ENCODE measurements at places on chromosomes 2 and 18. TPM values are rescaled to one million over a fixed set of nuclear protein-coding genes. Genes with fewer than 3 reads are reported as not detected.

DNA sequence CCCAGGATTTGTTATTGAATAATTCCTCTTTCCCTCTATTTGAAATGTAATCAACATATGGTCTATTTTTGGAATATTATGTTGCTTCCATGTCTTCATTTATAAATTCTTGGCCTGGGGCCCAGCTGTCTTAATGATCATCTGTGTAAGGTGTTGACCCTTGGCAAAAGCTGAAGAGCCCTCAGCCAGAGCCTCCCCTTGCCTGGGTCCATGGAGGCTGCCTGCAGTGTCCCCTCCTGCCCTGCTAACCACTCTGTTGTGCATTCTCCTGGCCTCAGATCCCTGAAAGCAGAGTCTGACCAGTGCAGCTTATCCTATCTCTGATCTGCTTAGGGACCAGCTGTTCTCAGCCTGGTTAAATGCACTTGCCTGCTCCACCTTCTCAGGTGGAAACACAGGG, 226.1 kb upstream of the APCDD1 start:
- H3K4me1 ChIP-seq, result peaks cover 18% of the 10 kb centered on the region
- no peak for DNase-seq
- no peak overlapping the region for H3K4me3 ChIP-seq
- no peaks in the 10 kb centered on the region for H3K36me3 ChIP-seq

DNA sequence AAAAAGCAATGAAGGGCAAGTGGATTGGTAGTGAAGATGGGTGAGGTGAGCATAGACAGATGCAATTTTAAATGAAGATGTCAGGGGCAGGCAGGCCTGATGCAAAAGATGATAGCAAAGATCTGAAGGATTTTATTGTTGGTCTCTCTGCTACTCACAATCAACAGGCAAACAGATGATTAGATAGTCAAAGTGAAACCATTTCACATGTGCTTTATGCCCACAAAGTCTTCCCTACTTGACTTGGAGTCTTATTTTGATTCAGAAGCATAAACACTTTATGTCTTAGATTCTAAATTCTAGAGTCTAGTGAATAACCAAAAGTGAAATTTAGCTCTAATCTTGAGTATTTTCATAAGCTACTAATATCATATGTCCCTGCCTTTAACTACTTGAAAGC, 153.8 kb upstream of the HNRNPA3 start:
- H3K27ac ChIP-seq, result no peak overlapping the region
- H3K4me3 ChIP-seq, result no peak overlapping the region
- no peaks in the 10 kb centered on the region for H3K27me3 ChIP-seq
- H3K4me1 ChIP-seq, result no peaks in the 10 kb centered on the region

GRCh38 chr2:234714711-234715110, 217.8 kb upstream of the ARL4C start:
- DNase-seq, result no peak
- no peaks in the 10 kb centered on the region for H3K4me1 ChIP-seq
- H3K27me3 ChIP-seq, result no peaks in the 10 kb centered on the region
- no peaks in the 10 kb centered on the region for H3K36me3 ChIP-seq
- no peak overlapping the region for H3K27ac ChIP-seq

DNA sequence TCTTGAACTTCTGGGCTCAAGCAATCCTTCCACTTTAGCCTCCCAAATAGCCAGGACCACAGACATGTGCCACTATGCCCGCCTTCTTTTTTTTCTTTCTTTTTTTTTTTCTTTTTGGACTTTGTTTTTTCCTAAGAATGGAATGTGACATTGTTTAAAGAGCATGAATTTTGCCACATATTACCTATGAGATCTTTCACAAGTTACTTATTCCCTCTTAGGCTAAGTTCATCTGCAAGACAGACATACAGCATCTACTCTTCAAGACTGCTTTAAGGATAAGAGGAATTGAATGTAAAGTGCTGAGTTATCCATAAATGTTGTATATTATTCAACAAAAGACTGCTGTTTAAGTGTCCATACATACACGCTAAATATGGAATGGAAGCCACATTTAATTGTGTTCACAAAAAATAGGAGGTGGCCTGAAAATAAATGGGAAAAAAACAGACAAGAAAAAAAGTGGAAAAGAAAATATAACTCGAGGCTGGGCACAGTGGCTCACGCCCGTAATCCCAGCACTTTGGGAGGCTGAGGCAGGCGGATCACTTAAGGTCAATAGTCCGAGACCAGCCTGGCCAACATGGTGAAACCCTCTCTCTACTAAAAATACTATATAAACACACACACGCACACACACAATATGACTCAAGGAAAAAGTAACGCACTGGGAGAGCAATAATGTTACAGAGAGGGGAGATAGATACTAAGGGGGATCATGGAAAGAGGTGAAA, 3.2 kb upstream of the PPM1G start:
- H3K36me3 ChIP-seq, result peaks cover 1% of the 10 kb centered on the region
- no peaks in the 10 kb centered on the region for H3K27me3 ChIP-seq
- no peak overlapping the region for H3K27ac ChIP-seq

- DNase-seq, result no peak
- no peak overlapping the region for H3K27ac ChIP-seq
- H3K27me3 ChIP-seq, result no peaks in the 10 kb centered on the region
- peaks cover 52% of the 10 kb centered on the region for H3K36me3 ChIP-seq
- H3K4me3 ChIP-seq, result no peak overlapping the region
Observed at GRCh38 chr2:117833911-117834310, 19.4 kb downstream of the DDX18 start.

GRCh38 chr2:22002066-22002465, 878.3 kb downstream of the TDRD15 start:
- peak; percentile 11 for DNase-seq
- no peaks in the 10 kb centered on the region for H3K4me1 ChIP-seq

DNA sequence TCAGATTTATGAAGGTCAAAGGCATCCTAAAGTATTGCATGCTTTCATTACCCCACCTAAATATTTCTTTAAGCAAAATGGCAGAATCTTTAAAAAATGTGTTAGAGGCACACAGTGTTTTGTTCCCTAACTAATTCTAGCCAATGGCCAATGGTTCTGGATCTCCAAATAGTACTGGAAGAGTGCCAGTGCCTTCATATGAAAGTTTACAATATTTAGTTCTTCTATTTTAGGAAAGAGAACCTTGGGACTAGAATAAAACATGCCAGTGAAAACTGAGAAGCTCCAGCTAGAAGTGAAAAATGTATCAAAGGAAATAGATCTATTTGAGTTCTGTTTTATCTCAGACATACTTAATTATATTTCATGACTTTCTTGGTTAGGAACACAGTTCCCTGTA, 37.1 kb downstream of the TACR1 start:
- no peak overlapping the region for H3K4me3 ChIP-seq
- H3K27ac ChIP-seq, result no peak overlapping the region
- no peak for DNase-seq
- no peaks in the 10 kb centered on the region for H3K27me3 ChIP-seq

DNA sequence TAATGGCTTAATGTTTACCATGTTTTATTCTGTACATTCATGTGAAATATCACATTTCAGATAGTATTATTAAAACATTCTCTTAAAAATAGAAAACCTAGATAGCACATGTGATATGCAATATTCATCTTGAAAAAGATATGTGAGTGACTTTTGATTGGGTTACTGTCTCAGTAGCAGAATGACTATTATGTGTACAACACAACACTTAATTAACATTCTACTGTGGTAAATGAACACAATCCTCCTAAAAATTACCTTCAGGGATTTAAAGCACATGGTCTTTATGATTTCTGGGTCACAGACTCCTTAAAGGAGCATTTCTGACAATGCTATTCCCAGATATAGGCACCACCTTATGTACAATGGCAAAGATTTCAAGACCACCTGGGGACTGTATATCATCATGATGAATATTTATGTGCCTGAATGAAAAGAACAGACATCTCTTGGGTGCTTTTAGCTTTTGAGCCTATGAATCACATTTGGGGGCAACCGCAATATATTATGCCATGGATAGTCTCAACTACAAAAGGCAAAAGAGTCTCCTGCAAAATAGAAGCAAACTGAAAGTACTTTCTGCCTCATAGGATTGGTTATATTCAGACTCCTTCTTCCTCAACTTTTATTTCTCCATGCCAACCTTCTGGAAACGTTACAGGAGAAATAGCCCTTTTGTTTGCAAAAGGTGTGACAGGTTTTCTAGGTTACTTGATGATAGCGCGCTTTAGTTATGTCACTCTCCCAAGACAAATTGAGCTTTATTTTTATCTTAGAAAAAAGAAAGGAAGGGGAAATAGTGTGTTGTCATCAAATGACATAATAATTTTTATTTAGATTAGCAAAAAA, 259.0 kb downstream of the CALCRL start:
- DNase-seq, result no peak
- H3K36me3 ChIP-seq, result no peaks in the 10 kb centered on the region
- no peaks in the 10 kb centered on the region for H3K27me3 ChIP-seq
- H3K4me1 ChIP-seq, result no peaks in the 10 kb centered on the region

DNA sequence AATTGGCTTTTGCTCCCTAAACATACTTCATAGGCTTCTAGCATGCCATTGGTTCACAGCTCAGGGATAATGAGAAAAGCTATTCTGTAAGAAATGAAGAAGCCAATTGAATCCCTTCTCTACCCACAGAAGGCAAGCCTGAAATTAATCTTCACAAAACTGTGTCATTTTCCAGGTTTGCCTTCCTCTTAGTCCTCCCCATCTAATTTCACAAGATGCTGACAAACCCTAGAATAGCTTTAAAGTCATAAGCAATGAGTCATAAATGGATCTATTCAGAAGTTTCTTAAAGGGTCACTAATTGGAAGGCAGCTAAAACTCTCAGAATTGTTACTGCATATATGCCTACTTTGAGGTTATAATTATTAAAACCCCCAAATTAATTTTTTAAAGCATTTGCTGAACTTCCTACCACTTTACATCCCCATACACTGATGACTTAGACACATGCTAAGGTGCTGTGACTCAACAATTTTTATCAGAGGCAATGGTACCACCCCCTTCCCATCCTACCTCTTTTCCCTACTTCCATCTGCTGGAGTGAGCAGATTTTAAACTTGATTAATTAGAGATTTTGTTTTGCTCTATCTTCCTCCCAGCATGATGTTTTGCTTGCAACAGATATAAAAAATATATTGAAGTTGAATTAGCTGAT, 51.3 kb upstream of the NABP1 start:
- no peaks in the 10 kb centered on the region for H3K4me1 ChIP-seq
- H3K36me3 ChIP-seq, result no peaks in the 10 kb centered on the region
- no peak overlapping the region for H3K4me3 ChIP-seq
- DNase-seq, result no peak

DNA sequence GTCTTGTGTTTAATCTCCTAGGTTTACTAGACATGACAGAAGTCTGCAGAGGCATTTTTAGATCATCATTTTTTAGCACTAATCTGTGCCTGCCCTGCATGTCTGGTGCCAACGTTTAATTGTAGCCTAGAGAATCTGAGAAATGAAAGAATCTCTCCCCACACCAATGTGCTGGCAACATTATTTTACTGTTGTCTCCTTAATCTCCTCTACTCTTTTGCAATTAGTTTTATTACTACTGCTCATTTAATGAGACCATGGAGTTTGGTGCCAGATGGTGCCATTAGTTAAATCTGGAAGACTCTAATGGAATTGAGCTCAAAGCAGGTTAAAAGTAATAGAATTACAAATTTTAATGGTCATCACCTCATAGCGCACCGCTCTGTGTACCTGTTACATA, 4.0 kb upstream of the SPP2 start:
- H3K27me3 ChIP-seq, result no peaks in the 10 kb centered on the region
- no peak overlapping the region for H3K27ac ChIP-seq
- no peak for DNase-seq
- no peaks in the 10 kb centered on the region for H3K36me3 ChIP-seq
- no peak overlapping the region for H3K4me3 ChIP-seq

GRCh38 chr18:57915865-57916582, 112.9 kb upstream of the ATP8B1 start:
- H3K4me3 ChIP-seq, result no peak overlapping the region
- H3K36me3 ChIP-seq, result no peaks in the 10 kb centered on the region
- peaks cover 7% of the 10 kb centered on the region for H3K4me1 ChIP-seq
- no peak overlapping the region for H3K27ac ChIP-seq
- DNase-seq, result no peak

DNA sequence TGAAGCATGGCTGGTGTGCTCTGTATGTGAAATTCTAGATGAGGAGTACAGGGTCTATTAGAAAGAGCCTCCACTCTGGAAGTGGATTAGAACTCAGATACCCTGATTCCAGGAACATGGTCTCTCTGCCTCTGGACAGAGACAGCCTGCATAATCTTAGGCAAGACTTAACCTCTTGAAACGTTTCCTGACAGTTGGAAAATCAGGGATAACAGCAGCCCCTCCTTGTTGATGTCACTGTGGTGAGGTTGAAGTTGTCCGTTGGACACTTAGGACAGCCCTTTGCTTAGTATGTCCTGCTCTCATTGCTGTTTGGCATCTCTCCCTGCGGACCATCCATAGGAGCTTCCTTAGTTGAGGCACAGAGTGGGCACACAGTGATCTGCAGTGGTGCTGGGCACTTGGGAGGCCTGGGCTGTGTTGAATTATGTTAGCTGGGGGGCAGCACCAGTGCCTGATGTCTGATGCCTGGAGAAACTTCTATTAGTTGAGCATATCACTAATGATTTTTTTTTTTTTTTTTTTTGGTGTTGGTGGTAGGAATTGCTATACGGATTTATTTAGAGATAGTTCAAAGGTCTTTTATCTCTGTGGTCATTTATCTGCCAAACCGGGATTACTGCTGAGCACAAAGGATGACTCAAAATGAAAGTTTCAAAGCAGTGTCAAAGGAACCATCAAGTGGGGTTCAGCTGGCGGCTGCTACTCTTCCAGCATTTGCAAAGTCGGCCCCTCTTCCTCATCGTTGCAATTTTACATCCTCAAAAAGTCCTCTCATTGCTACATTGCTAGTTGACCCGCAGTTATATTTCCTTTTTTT, 28.8 kb downstream of the SETBP1 start:
- DNase-seq, result no peak
- no peak overlapping the region for H3K27ac ChIP-seq
- H3K27me3 ChIP-seq, result no peaks in the 10 kb centered on the region
- 0 out of 2 replicates have a peak, but pooled peaks cover 2% of the 10 kb centered on the region for H3K4me1 ChIP-seq
- H3K36me3 ChIP-seq, result no peaks in the 10 kb centered on the region

GRCh38 chr2:10234409-10235094, 68.2 kb upstream of the HPCAL1 start:
- H3K4me3 ChIP-seq, result no peak overlapping the region
- no peak for DNase-seq
- no peaks in the 10 kb centered on the region for H3K27me3 ChIP-seq
- H3K4me1 ChIP-seq, result no peaks in the 10 kb centered on the region
- H3K27ac ChIP-seq, result no peak overlapping the region

DNA sequence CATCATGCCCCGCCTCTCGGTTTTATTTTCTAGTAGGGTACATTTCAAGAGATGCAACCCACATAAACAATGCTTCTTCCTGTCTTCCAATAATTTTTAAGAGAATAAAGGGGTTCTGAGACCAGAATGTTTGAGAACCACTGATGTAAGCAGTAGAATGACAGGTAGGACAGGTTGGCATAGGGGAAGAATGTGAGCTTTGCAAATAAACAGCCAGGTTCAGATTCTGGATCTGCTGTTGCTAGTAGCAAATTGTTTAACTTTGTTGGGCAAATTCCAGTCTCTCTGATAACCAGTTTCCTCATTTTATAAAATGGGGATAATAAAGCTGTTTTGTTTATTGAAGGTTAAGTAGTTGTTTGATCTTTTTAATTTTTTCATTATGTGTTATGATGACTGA, 32.8 kb downstream of the SOCS6 start:
- no peak for DNase-seq
- no peaks in the 10 kb centered on the region for H3K36me3 ChIP-seq
- H3K4me3 ChIP-seq, result no peak overlapping the region
- no peak overlapping the region for H3K27ac ChIP-seq

The RNF152 gene
- 0.07 TPM for total RNA-seq

The CPSF3 gene
- total RNA-seq, result 52.5 TPM

The ZNF407 gene
- 18.1 TPM for total RNA-seq

The UPP2 gene
- total RNA-seq, result not detected

The GPR45 gene
- not detected for total RNA-seq

The FZD7 gene
- 10.2 TPM for total RNA-seq

The ALK gene
- total RNA-seq, result not detected

The CNNM4 gene
- 6.4 TPM for total RNA-seq

The MOGAT1 gene
- not detected for total RNA-seq

All from Karpas-422 (cell line).